HFFc6 (cell line): ENCODE measurements at places on chromosomes 6 and 20. TPM values are rescaled to one million over a fixed set of nuclear protein-coding genes. Genes with fewer than 3 reads are reported as not detected.
A peak's percentile ranks its signal among the peaks of the same experiment; 100 is the strongest.

Gene RAET1E
- total RNA-seq = 0.12 to 0.46 TPM (median 0.17 TPM) in 3 replicates

DNA sequence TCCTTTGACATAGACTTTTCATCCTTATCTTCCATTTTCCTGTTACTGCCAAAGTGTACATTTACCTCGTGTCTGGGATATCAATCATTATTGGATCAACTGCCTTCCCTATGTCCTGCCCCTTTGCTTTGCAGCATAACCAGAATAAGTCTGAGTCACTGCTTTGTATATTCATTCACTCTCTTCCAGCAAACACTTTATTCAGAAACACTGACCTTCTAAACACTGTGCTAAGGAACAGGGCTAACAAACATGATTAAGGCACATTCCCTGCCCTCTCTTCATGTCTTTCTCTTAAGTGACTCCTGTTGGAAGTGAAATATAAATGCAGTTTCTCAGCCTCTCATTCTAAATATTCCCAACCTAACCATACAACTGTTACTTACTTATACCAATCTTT is 66.9 kb downstream of the COL19A1 start:
- no peaks in the 10 kb centered on the region for H3K36me3 ChIP-seq
- H3K27ac ChIP-seq = no peak overlapping the region
- H3K4me3 ChIP-seq = no peak overlapping the region
- no peaks in the 10 kb centered on the region for H3K4me1 ChIP-seq

Gene PTGIS
- total RNA-seq = 0.05 TPM in 1 of 3 replicates, not detected in the others

- no peak overlapping the region for H3K4me3 ChIP-seq
- H3K4me1 ChIP-seq = peaks cover 36% of the 10 kb centered on the region
- DNase-seq = no peak
- peaks cover 7% of the 10 kb centered on the region for H3K36me3 ChIP-seq
These were observed 36.5 kb upstream of the KIF13A start for GRCh38 chr6:18023891-18024290.

Gene BPI
- total RNA-seq = not detected in 3 replicates

GRCh38 chr20:33694639-33695012 is 8.4 kb upstream of the E2F1 start:
- H3K4me1 ChIP-seq = peaks cover 19% of the 10 kb centered on the region
- H3K27me3 ChIP-seq = no peaks in the 10 kb centered on the region; the same call in 1 of the 2 replicates
- H3K4me3 ChIP-seq = no peak overlapping the region

- no peak overlapping the region for H3K4me3 ChIP-seq
- peaks cover 30% of the 10 kb centered on the region for H3K36me3 ChIP-seq
- H3K27me3 ChIP-seq = peaks cover 4% of the 10 kb centered on the region
- peaks cover 43% of the 10 kb centered on the region for H3K4me1 ChIP-seq
- H3K27ac ChIP-seq = peak overlapping the region; percentile 45
These were observed 26.7 kb upstream of the SRC start for GRCh38 chr20:37319151-37319671.
